Posterior vena cava (tissue), 2 donors: ENCODE measurements at places on chromosomes 3 and 15.

DNA sequence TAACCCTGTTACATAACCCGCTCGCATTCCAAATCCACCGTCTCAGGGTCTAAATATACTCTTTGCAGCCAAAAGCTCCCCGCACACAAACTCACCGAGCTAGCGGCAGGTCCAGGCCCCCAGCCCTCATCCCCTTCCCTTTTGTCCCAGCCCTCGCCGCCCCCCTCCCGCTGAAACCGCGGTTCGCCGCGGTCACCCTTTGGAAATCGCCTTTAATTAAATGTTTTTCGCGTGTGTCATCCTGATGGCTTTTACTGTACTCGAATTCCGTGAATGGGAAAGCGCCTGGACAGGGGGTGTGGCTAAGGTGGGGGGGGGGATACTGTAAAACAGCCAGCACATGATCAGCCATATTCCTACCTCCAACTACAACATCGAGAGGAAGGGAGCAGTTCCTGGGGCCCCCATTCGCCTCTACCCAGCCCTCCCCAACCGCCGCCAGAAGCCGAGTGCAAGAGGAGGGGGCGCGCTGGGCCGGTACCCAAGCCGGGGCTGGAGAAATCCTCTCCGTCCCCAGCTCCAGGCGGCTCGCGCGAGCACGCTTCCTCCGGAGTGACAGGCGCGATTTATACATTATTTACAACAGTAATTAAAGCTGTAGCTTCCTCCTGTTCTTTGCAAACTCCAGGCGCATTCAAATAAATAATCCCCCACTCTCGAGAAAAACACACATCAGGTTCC, 1.7 kb downstream of the RORA start:
- peak; percentile 81 for DNase-seq

DNA sequence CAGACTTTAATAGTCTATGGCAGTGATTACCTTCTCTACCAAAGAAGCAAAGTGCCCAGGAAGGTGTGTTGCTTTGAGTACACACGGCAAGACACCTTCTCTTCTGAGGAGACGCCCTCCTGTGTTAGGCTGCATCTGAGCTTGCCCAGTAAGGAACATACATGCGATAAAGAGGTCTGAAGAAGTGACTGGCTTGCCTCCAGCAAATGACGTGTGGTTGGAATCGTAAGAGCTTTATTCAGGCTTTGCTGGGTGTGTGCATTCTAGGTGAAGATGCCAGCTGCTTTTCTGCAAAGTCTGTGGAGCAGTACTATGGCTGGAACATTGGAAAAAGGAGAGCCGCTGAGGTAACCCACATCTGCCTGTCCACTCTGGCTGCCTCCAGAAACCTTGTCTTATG, 22.4 kb downstream of the MAP6D1 start:
- DNase-seq, result no peak

DNA sequence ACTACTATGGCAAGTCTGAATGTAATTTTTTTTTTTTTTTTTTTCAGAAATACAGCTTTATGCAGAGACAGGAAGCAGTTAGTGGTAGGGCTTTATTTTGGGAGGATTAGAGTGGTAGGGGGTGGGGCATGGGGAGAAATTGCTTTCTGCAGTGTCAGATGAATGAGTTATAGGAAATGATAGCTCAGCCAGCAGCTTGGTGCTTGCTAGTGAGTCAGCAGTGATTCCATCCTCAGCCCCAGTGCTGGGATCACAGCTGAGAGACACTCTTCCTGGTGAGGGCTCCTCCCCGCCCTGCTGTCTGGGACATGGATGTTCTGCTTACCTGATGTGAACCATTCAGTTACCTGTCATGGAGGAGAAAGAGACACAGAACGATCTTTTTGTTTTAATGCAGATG, 39.6 kb downstream of the SEMA6D start:
- DNase-seq, result no peak

- peak; percentile 85 for DNase-seq
Observed at GRCh38 chr3:114290911-114291901, 2.6 kb upstream of the TIGIT start.

DNA sequence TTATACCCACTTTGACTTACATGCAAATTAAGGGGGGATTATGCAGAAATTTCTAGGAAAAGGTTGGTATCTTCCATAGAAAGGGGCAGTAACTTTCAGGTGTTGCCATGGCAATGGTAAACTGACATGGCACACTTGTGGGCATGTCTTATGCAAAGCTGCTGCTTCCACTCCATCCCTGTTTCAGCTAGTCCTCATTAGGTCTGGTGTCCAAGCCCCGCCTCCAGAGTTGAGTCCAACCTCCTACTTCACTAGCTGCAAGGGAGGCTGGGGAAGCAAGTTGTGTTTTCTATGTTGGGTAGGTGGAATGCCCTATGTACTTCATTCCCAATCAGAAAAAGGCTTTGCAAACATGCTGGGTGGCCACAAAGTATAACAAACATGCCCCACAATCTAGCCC, 14.7 kb upstream of the KLHL40 start:
- no peak for DNase-seq

- no peak for DNase-seq
Observed at GRCh38 chr15:57500979-57501576, 90.6 kb upstream of the MYZAP start.

DNA sequence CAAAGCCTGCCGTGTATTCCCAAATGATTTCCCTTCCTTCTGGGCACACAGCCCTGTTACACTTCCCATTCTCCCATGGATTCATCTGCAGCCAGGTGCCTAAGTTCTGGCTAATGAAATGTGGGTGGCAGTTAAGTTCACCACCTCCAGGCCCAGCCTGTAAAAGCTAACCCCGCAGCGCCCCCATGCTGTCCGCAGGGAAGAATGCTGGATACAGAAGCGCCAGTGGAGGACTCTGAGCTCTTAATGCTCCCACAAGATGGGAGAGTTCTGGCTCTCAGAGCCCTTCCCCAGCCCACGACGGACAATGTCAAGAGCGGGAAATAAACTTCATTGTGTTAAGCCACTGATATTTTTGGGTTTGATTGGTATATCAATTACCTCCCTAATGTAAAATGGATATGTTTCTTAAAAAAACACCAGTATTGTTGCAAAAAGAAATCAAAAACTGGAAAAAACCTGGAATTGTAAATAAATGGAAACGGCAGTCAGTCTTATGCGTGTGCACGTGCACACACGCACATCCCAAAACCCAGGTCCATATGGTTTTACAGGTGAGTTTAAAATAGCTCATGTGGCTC, 37.7 kb upstream of the FGD5 start:
- DNase-seq, result peak; percentile 78

- no peak for DNase-seq
Observed at GRCh38 chr3:161355508-161355907, 15.8 kb downstream of the SPTSSB start.

DNA sequence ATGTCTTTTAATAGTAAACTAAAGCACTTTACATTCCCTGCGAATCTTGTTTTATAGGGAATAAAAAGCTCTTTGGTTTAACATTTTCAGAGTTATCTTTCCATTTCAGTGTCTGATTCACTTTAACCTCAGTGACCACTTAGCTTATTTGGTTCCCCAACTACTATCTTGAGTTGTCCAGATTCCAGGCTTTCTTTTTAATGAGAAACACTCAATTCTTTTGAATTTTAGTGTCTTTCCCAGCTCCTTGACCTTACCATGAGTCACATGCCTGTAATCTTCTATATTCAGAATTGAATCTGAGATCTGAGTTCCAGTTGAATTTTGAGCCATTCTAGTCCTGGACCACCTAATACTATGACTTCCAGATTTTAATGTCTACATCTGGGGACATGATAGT, 144.4 kb downstream of the KCNAB1 start:
- no peak for DNase-seq

GRCh38 chr3:9122732-9123364, 126.6 kb downstream of the SRGAP3 start:
- no peak for DNase-seq

GRCh38 chr3:139482206-139482605, 5.9 kb upstream of the RBP2 start:
- no peak for DNase-seq

- DNase-seq, result peak; percentile 11
Observed at GRCh38 chr3:58581328-58582091, 4.3 kb upstream of the FAM107A start.

- no peak for DNase-seq
Observed at GRCh38 chr3:16743276-16743675, 138.1 kb upstream of the DAZL start.

DNA sequence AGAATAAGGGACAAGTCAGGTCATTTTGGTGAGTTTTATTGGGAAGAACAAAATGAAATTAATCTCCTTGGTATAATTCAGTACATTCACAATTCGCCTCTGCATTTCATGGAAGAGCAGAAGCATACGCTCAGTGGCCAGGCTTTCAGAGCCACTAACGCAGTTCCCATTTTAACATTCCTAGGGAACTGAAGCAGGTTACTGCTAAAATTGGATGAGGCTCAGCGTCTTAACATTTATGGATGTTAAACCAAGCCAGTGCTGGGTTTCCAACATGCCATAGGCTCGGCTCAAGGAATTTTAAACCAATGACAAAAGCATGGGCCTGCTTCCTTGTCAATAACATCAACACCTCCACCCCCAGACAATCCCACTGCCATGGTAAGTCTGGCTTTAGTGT, 172.7 kb upstream of the PRICKLE2 start:
- no peak for DNase-seq

DNA sequence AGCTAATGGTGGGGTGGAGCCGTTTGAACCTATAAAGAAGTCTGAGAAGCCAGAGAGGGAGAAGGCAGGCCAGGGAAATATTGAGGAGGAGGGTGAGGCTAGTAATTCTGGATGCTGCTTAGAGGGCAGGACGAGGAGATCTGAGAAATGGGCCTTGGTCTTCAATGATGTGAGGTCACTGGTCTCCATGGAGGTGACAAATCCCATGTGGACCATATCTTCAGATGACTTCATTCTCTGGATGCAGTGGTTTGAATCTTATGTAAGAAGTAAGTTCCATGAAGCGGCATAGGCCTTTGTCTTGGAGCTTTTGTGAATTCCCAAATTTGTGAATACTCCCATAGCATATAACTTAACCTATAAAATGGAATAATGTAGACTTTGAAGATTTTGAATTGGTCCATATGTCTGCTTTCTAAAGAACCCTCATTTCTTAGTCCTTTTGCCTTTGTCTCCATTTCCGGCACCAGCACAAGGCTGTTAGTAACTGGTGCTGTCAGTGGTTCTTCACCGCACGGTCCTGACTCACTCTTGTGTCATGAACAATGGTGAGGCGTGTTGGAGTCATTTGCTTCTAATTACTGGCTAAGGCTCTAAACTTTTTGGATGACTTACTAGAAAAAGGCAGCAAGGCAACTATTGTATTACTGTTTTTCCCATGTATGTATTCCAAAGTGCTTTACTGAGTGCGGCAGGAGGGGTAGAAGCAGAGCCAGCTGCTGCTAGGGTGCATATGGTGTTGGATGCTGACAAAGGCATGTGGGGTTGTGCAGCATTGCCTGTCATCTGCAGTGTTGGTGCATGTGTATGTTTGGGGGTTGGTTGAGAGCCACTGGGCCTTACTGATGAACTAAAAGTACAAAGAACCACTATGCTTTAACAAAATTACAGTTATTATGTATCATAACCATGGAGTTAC, 279.3 kb upstream of the C2CD4B start:
- DNase-seq, result peak; percentile 86

- peak; percentile 89 for DNase-seq
Observed at GRCh38 chr3:50572158-50572557, 2.8 kb downstream of the HEMK1 start.

DNA sequence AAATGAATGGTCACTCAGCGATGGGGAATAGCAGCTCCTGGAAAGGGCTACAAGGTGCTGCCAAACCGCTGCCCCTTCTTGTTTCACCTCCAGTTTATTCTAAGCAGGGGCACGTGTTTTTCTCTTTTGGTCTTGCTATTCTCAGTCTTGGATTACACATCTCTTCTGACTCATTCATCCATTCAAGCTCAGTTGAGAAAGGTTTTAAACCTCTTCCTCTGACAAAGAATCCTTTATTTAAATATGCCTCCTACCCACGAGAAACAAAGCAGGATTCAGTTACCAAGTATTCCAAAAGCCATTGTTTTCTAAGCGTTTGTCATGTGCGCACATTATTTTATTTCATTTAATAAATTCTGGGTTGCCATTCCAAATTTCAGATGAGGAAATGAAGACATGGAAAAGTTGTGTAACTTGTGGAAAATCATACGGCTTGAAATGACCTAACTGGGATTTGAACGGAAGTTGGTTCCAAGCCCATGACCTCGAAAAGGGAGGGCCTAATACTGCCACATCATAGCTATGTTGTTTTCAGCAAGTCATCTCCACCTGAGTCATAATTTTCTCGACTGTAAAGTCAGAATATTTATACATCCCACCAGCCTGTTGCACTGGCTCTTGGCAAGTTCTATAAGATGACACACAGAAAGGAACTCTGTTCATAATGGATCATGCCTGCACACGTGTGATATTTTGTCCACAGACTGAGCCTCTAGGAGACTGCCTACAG, 292.0 kb upstream of the SLCO3A1 start:
- no peak for DNase-seq

GRCh38 chr15:100918690-100919480, at the start of gene LRRK1:
Gene LRRK1, plus strand, starts transcription at chr15:100919357. Its CDS starts 5,276 bp downstream, at chr15:100924633.
- DNase-seq, result peak; percentile 88

DNA sequence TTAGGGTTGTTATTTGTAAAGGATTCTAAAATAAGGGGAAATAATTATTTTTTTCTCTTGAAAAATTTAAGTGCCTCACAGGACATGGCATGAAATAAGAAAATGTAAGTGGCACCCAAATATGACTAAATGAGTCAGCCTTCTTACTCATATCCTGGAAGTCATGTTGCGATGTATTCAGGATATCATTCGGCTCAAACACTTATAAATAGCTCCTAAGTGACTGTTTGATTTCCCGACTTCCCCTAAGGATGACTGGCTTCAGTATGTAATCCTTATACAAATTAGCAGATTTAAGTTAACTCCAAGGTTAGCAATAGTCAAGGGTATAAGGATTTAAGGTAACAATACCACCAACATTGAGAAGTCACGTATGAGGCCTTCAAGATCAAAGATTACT, 57.3 kb upstream of the OSTN start:
- DNase-seq, result no peak

- DNase-seq, result no peak
Observed at GRCh38 chr3:181176601-181177000, 187.1 kb upstream of the DNAJC19 start.
